ENCODE measurements at places on chromosomes 11 and 22.

GRCh38 chr11:118194835-118195627 is 18.6 kb upstream of the SCN2B start:
- peak; percentile 97 for ATAC-seq

DNA sequence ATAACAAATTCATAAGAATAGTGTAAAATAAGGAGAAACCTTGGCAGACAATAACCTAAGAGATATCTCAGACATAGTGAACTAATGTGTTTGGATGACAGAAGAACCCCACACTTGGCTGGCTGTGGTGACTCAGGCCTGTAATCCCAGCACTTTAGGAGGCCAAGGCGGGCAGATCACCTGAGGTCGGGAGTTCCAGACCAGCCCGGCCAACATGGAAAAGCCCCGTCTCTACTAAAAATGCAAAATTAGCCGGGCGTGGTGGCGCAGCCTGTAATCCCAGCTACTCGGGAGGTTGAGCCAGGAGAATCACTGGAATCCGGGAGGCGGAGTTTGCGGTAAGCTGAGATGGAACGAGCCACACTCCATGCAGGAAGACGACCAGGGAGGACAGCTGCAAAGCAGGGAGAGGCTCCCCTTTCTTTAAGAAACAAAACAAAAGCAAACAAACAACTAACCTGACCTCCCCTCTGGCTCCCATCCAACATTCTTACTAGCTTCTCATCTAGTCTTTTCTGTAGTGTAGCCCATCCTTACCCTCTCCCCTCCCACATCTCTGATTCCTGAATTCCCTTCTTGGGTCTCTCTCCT is 84.2 kb downstream of the ZNF280B start:
- ATAC-seq = no peak

GRCh38 chr22:49334976-49335375 is 492.7 kb downstream of the BRD1 start:
- ATAC-seq = no peak

GRCh38 chr11:1198561-1199240 is 24.2 kb upstream of the MUC5B start:
- ATAC-seq = no peak

DNA sequence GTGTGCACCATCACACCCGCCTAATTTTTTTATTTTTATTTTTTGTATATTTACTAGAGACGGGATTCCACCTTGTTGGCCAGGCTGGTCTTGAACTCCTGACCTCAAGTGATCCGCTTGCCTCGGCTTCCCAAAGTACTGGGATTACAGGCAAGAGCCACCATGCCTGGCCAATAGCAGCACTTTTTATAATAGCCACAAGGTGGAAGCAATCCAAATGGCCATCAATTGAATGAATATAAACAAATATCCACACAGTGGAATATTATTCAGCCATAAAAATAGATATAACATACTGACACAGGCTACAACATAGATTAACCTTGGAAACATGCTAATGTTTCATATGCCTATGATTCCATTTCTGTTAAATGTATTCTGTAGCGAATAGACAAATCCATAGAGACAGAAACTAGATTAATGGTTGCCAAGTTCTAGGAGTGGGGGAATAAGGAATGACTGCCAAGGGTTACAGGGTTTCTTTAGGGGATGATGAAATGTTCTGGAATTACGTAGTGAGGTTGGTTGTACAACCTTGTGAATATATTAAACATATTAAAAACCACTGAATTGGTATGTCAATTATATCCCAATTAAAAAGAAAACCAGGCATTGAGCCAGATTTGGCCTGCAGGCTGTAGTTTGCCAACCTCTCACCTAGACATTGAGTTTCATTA is 4.8 kb downstream of the VPS51 start:
- no peak for ATAC-seq

DNA sequence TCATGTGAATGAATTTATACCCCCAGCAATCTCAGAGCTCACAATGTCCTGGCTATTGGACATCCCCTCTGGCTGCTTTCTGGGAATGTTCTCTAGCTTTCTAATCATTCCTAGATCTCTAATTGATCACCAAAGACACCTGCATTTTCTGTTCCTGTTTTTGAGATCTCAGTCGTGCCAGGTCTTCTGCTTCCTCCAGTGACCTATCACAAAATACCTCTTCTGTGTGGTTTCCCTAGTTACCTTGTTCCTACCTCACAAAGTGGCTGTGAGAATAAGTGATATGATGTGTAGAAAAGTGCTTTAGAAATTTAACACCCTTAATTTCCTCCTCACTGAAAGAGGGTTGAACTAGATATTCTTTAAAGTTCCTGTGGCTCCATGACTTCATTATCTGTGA is 92.2 kb downstream of the LUZP2 start:
- no peak for ATAC-seq

GRCh38 chr11:793556-793955 is 3.7 kb upstream of the CEND1 start:
- no peak for ATAC-seq
